ENCODE measurements at places on chromosomes 12 and 14. TPM values are rescaled to one million over a fixed set of nuclear protein-coding genes. Genes with fewer than 3 reads are reported as not detected.

GRCh38 chr14:69559581-69560011 is 15.1 kb downstream of the CCDC177 start:
- no peak overlapping the region for H3K27ac ChIP-seq
- no peak for DNase-seq
- no peaks in the 10 kb centered on the region for H3K36me3 ChIP-seq
- H3K4me3 ChIP-seq, result no peak overlapping the region
- no peaks in the 10 kb centered on the region for H3K4me1 ChIP-seq

The PIWIL1 gene
- not detected for total RNA-seq

GRCh38 chr12:66947119-66947518 is 268.2 kb upstream of the GRIP1 start:
- DNase-seq, result no peak
- no peaks in the 10 kb centered on the region for H3K4me1 ChIP-seq
- no peaks in the 10 kb centered on the region for H3K36me3 ChIP-seq
- no peak overlapping the region for H3K4me3 ChIP-seq
- H3K27ac ChIP-seq, result no peak overlapping the region
- no peaks in the 10 kb centered on the region for H3K27me3 ChIP-seq

The DHRS1 gene
- 30.3 TPM for total RNA-seq

DNA sequence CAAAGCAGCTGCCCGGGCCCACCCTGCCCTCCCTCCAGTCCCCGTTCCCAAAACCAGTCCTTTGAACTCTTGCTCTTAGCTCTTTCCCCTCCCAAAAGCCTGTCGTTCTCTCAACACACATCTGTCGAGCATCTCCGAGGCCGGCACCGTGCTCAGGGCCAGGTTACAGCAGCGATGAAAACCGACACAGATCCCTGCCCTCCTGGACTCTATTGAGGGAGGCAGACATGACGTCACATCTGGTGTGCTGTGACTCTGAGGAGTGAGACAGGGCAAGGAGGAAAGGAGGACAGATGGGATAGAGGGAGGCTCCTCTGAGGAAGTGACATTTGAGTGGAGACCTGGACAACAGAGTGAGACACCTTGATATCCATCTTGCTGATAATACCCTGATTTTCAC is 34.6 kb upstream of the PWP1 start:
- no peaks in the 10 kb centered on the region for H3K36me3 ChIP-seq
- H3K27ac ChIP-seq, result no peak overlapping the region
- no peaks in the 10 kb centered on the region for H3K27me3 ChIP-seq
- H3K4me3 ChIP-seq, result no peak overlapping the region

The KCNA5 gene
- total RNA-seq, result 0.42 TPM

Measured in liver (tissue), 10 donors.